ENCODE measurements at places on chromosomes 2 and 18.

- DNase-seq, result no peak
Observed at GRCh38 chr2:120949027-120949956, 213.6 kb downstream of the GLI2 start.

DNA sequence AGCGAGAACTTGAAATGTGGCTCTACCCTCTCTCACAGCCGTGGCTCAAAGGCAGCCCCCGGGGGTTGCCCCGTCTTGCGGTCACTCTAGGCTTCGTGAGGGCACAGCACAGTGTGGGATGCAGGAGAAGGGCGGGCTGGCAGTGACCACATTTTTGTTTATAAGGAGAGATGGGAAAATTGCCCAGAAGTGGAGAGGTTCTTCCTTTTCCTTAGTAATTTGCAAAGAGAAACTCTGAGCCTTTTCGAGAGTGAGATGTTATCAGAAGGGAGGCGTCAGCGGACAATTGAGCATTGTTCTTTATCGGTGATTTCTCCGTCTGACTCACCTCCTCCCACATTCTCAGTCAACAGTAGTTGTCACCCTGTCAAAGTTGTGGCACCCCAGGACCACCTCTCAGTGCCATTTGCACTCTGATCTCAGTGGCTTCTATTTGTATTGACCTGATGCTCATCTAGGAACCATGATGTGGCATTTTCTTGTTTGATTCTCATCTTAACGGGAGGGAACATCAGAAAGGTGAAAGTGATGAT is 89.6 kb downstream of the ACAA2 start:
- no peak for DNase-seq

- no peak for DNase-seq
Observed at GRCh38 chr2:239773228-239774141, 251.7 kb downstream of the NDUFA10 start.

- peak; percentile 11 for DNase-seq
Observed at GRCh38 chr2:157592948-157593347, 35.7 kb downstream of the ACVR1C start.

DNA sequence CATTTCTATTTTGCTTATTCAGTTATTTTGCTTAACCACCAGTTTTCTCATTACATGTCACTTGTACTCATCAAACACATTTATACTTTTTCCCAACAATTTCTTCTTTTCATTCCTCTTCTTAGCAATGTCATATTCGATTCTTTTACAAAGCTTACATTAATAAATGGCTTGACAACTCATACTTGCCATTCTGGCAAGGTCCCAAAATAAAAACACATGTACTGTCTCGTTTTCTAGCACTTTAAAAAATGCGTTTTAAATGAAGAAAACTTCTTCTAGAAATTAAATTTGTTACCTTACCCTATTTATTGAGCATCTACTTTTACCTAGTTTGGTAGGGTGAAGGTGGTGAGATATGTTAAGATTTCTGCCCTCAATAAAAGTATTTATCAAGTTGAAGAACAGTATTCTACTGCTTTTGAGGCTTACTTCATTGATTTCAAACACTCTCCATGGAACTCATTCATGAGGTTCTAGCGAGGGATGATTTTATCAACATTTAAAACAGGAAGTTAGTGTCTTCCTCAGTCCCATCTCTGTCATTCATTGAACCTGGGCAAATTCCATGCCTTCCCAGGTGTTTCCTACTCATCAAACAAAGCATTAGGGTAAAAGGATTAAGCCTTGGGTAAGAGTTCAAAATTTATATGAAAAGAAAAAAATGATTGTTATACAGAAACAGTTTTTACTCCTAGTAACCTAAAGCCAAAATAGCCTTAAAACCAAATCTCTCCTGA is 52.6 kb downstream of the CALCRL start:
- DNase-seq, result no peak

- DNase-seq, result no peak
Observed at GRCh38 chr2:16189029-16189835, 248.9 kb downstream of the MYCN start.

DNA sequence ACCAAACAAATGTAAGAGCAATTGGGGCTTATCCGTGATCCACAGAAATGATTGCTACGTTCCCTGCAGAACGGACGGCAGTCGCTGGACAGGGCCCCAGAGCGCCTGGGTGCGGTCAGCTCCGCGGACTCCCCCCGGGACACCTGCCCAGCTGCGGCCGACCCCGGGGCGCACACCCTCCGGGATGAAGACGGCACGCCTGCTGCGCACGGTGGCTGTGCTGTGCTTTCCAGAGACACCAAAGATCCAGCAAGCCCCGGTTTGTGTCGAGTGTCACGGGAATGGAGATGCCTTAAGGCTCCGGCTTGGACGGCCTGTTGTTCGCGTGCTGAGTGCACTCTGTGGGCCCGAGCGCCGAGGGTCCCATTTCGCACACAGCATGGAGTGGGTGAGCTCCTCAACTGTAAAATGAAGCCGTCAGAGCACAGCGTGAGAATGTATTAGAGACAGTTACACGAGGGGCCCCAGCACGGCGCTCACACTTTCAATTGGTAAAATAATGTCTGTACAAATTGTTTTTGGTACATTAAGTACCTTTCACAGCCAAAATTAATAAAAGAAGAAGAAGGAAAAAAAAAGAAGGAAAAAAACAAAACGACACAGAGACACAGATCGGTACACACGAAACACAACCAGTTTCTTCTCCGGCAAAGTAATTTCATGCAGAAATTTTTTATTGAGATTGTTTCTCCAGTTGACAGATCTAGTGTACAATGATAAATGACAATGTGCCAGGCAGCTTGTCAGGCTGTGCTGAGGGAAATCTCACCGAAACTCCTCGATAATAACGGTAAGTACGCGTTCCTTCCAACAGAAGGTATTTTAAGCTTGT is 615.8 kb upstream of the SALL3 start:
- DNase-seq, result no peak

GRCh38 chr2:148643421-148643820 is 1.1 kb upstream of the EPC2 start:
- peak; percentile 45 for DNase-seq

DNA sequence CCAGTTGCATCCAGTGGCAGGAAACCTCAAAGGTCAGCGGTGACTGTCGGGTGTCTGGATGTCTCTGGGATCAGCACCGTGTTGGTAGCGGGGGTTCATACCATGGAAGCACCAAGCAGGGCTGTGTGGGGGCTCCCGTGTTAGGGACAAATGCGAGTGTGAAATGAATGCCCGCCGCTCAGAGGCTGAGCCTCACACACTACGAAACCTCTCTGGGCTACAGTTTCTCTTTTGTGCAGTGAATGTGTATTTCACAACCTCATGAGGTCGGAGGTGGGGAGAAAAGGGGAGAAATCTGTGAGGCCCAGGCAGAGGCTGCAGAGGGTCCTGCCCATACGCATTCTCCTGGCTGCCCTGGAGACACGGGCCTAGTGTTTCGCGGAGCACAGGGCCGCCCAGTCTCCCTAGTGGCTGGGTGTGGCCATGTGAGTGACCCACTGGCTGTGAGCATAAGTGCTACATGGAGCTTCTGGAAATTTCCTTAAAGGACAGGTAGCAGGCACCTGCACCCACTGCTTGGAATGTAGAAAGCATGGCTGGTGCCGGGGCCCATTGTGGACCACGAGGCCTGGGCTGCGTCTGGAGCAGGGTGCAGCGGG is 138.0 kb upstream of the GLI2 start:
- DNase-seq, result no peak

DNA sequence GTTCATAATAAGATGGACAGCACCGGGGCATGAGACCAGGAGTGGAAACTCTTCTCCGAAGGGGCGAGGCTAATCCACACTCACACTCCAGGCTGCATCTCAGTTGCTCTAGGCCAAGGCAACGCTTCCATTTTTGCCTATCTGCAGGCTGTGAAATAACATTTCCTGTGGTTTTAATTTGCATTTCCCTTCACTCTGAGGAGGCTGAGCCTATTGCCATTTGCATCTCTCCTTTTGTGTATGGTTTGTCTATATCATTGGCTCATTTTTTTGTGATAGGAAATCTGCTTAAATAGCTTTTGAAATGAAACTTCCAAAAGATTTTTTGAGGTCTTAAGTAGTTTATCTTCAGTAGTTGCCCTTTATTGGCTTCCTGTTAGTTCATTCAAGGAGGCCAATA is 57.6 kb downstream of the TPGS2 start:
- DNase-seq, result no peak

- no peak for DNase-seq
Observed at GRCh38 chr2:224377751-224378700, 23.9 kb downstream of the FAM124B start.

- DNase-seq, result no peak
Observed at GRCh38 chr2:170339322-170339721, 161.4 kb downstream of the MYO3B start.

GRCh38 chr18:79944126-79944731 is 7.2 kb downstream of the SLC66A2 start:
- DNase-seq, result no peak

GRCh38 chr18:24995056-24995455 is 356.9 kb downstream of the ZNF521 start:
- DNase-seq, result no peak

- no peak for DNase-seq
Observed at GRCh38 chr2:41933046-41933420, 114.8 kb upstream of the PKDCC start.

GRCh38 chr18:8696749-8697211 is 8.6 kb upstream of the MTCL1 start:
- peak; percentile 73 for DNase-seq
